ENCODE measurements at places on chromosomes 1 and 21. TPM values are rescaled to one million over a fixed set of nuclear protein-coding genes. Genes with fewer than 3 reads are reported as not detected.

GRCh38 chr1:179785031-179785431 is 41.9 kb downstream of the FAM163A start:
- H3K36me3 ChIP-seq, result no peaks in the 10 kb centered on the region
- H3K27ac ChIP-seq, result no peak overlapping the region
- H3K4me1 ChIP-seq, result no peaks in the 10 kb centered on the region
- DNase-seq, result no peak
- H3K4me3 ChIP-seq, result no peak overlapping the region

- no peaks in the 10 kb centered on the region for H3K36me3 ChIP-seq
- H3K27me3 ChIP-seq, result no peaks in the 10 kb centered on the region
- H3K4me3 ChIP-seq, result no peak overlapping the region
- no peaks in the 10 kb centered on the region for H3K4me1 ChIP-seq
- H3K27ac ChIP-seq, result no peak overlapping the region
Observed at GRCh38 chr1:67350783-67351182, 43.1 kb downstream of the IL12RB2 start.

GRCh38 chr1:206690516-206690915 is 5.8 kb downstream of the MAPKAPK2 start:
- DNase-seq, result no peak
- no peak overlapping the region for H3K4me3 ChIP-seq
- no peaks in the 10 kb centered on the region for H3K4me1 ChIP-seq
- no peaks in the 10 kb centered on the region for H3K36me3 ChIP-seq

AMY1A gene
- total RNA-seq, result 1.9 TPM

- DNase-seq, result no peak
- no peak overlapping the region for H3K27ac ChIP-seq
- H3K4me1 ChIP-seq, result no peaks in the 10 kb centered on the region
Observed at GRCh38 chr1:235791532-235792060, 75.1 kb downstream of the LYST start.

- H3K27me3 ChIP-seq, result no peaks in the 10 kb centered on the region
- no peak overlapping the region for H3K4me3 ChIP-seq
Observed at GRCh38 chr21:14452031-14452726, 69.2 kb upstream of the HSPA13 start.

- no peak overlapping the region for H3K27ac ChIP-seq
- H3K36me3 ChIP-seq, result no peaks in the 10 kb centered on the region
- H3K4me1 ChIP-seq, result no peaks in the 10 kb centered on the region
Observed at GRCh38 chr1:31238986-31239613, 587 bp downstream of the NKAIN1 start.

LMX1A gene
- total RNA-seq, result not detected

DNA sequence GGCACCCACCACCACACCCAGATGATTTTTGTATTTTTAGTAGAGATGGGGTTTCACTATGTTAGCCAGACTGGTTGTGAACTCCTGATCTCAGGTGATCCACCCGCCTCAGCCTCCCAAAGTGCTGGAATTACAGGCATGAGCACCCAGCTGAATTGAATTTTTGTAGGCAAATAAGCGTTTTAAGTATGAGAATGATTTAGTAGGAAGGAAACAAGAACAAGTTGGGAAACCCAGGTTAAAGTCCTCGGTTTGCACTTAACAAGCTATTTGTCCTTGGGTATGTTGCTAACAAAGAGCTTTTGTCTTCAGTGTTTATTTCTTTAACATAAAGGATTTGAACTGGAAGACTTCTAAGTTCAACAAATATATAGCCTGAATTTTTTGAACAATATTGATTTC is 23.9 kb downstream of the BTF3L4 start:
- H3K4me3 ChIP-seq, result no peak overlapping the region
- DNase-seq, result no peak
- H3K27ac ChIP-seq, result no peak overlapping the region
- H3K4me1 ChIP-seq, result no peaks in the 10 kb centered on the region

DNA sequence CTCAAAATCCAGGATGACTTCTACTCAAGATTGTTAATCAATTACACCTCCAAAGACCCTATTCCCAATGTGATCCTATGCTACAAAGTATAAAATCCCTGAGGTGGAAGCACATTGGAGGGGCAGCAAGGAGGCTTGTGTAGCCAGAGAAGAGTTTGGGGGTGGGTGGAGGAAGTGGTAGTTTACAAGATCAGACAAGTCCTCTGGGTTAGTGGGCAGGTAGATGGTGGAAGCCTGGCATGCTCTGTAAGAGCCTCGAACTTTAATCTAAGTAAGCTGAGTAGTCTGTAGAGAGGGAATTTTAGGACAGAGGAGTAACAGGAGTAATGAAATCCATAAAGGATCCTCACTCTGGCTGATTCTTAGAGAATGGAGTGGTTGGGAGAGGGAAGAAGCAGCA is 65.0 kb upstream of the KCTD3 start:
- DNase-seq, result no peak
- H3K4me3 ChIP-seq, result no peak overlapping the region
- no peaks in the 10 kb centered on the region for H3K4me1 ChIP-seq
- no peak overlapping the region for H3K27ac ChIP-seq

FAM72C gene
- total RNA-seq, result 0.97 TPM

GRCh38 chr21:45864436-45864835 is 117.1 kb upstream of the COL6A1 start:
- H3K4me3 ChIP-seq, result no peak overlapping the region
- DNase-seq, result no peak
- no peaks in the 10 kb centered on the region for H3K27me3 ChIP-seq
- H3K27ac ChIP-seq, result no peak overlapping the region

- H3K36me3 ChIP-seq, result no peaks in the 10 kb centered on the region
- no peak overlapping the region for H3K27ac ChIP-seq
- no peak overlapping the region for H3K4me3 ChIP-seq
Observed at GRCh38 chr1:201781437-201781836, 47.5 kb upstream of the IPO9 start.

CFHR4 gene
- total RNA-seq, result not detected

REN gene
- total RNA-seq, result not detected

GRCh38 chr1:21913763-21914162 is 23.3 kb downstream of the HSPG2 start:
- H3K4me1 ChIP-seq, result peaks cover 14% of the 10 kb centered on the region
- no peak overlapping the region for H3K4me3 ChIP-seq
- H3K36me3 ChIP-seq, result no peaks in the 10 kb centered on the region
- peak overlapping the region; percentile 73 for H3K27ac ChIP-seq

GRCh38 chr1:165644064-165644735 is 13.2 kb downstream of the MGST3 start:
- no peaks in the 10 kb centered on the region for H3K36me3 ChIP-seq
- H3K27ac ChIP-seq, result no peak overlapping the region
- no peaks in the 10 kb centered on the region for H3K27me3 ChIP-seq

LRRC53 gene
- total RNA-seq, result not detected

ADAM15 gene
- total RNA-seq, result 138 TPM

- DNase-seq, result peak; percentile 2
- no peak overlapping the region for H3K27ac ChIP-seq
- H3K4me1 ChIP-seq, result no peaks in the 10 kb centered on the region
- no peaks in the 10 kb centered on the region for H3K36me3 ChIP-seq
- no peaks in the 10 kb centered on the region for H3K27me3 ChIP-seq
Observed at GRCh38 chr1:7403265-7404045, 367.6 kb upstream of the VAMP3 start.

- H3K27me3 ChIP-seq, result no peaks in the 10 kb centered on the region
- peak; percentile 53 for DNase-seq
Observed at GRCh38 chr1:168439456-168440375, 104.1 kb downstream of the XCL2 start.

DNA sequence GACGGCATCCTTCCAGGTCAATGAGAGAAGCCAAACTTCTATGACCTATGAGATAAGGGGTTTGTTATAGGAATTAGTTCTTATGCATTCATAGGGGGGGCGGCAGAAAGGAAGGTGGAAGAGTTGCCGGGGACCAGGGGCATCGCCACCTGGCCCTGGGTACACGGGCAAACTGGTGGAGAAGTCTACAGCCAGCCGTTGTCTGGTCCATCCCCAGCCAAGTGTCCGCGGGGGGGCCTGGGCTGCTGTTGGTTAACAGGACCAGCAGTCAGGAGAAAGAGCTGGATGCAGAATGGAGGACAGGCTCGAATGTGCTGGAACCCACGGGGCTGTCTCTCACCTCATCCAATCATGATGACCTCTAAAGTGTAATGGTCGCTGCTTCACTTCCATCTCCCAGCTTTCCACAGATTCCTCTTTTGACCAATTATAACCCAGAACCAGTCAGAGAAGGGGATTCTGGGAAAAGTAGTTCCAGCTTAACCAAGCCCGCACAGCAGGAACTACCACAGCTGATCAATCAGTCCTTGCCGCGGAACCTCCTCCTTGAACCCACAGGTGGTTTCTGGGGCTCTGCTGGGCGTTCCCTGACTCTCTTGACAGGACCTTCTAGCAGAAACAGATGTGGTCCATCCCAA is 17.8 kb downstream of the TMEM51 start:
- DNase-seq, result no peak
- H3K4me1 ChIP-seq, result no peaks in the 10 kb centered on the region
- no peak overlapping the region for H3K4me3 ChIP-seq
- peak overlapping the region; percentile 64 for H3K27ac ChIP-seq
- H3K27me3 ChIP-seq, result no peaks in the 10 kb centered on the region

DNA sequence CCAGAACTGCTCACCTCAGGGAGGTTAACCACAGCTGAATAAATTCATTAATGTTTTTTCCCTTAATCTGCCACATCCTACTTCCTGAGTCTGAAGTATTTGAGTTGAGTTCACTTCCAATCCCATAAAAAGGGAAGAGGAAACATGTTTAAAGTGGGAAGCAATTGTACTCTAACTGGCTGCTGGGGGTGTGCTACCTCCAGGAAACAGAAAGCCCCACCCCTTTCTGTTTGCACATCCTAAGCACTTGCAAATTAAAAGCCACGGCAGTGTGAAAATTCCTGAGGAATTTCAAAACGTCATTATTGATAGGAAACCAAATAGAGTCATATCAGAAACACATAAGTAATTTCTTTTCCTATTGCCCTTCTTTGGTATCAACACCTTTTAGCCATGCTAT is 307.0 kb upstream of the NR5A2 start:
- H3K36me3 ChIP-seq, result no peaks in the 10 kb centered on the region
- no peak overlapping the region for H3K4me3 ChIP-seq
- H3K4me1 ChIP-seq, result no peaks in the 10 kb centered on the region
- no peaks in the 10 kb centered on the region for H3K27me3 ChIP-seq
- no peak for DNase-seq
- H3K27ac ChIP-seq, result no peak overlapping the region

GRCh38 chr1:57024855-57025254 is 59.0 kb upstream of the C8B start:
- no peaks in the 10 kb centered on the region for H3K27me3 ChIP-seq
- no peak overlapping the region for H3K27ac ChIP-seq
- no peaks in the 10 kb centered on the region for H3K36me3 ChIP-seq
- H3K4me3 ChIP-seq, result no peak overlapping the region
- DNase-seq, result no peak

Data from prostate gland (tissue), 2 donors.